WERI-Rb-1 (cell line): ENCODE measurements at places on chromosomes 7 and 10.

GRCh38 chr7:108529341-108529740 is 3.4 kb upstream of the PNPLA8 start:
- DNase-seq = no peak

DNA sequence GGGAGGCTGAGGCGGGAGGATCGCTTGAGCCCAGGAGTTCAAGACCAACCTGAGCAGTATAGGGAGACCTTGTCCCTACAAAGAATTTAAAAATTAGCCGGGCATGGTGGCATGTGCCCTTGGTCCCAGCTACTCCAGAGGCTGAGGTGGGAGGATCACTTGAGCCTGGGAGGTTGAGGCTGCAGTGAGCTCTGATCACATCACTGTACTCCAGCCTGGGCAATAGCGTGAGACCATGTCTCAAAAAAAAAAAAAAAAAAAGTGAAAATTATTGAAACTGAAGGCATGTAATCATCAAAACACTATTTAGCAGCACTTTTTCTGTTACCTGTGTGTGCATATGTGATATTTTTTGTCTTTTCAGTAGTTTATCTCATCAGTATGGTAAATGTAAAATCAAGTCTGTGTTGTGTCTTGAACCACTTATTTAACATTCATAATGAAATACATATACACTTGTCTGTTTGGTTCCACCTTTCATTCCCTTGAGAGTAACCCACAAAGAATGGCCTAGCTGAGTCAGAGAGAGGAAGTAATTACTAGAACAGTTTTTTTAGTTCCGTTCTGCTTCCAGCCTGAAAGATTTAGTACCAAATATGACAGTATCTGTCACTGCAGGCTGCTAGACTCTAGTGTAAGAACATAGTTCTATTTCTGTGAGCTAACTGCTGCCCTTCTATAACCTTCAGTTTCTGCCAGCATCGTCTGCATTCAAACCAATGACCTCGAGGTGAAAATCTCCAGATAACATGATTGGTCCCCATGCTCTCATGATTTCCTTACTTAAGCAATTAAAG is 68.6 kb downstream of the MMRN2 start:
- no peak for DNase-seq

DNA sequence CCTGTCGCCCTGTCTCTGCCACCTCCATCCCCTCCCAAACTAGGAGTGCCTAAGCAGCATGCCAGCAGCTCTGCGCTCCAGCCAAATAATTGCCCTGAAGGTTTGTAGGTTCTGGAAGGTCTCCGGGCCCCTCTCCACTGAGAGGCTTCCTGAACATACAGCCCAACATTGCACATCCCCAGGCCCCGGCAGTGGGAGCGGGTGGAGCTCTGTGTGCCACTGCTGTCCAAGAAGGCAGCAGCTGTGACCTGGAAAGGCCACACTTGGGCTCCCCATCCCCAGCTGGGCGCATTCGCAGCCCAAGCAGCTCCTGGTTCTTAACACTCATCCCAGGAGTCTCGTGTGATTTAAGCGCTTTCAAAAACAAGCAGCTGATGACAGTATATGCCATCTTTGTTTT is 95.7 kb downstream of the COL13A1 start:
- no peak for DNase-seq

- no peak for DNase-seq
Observed at GRCh38 chr7:99042957-99043356, 101.0 kb downstream of the SMURF1 start.

DNA sequence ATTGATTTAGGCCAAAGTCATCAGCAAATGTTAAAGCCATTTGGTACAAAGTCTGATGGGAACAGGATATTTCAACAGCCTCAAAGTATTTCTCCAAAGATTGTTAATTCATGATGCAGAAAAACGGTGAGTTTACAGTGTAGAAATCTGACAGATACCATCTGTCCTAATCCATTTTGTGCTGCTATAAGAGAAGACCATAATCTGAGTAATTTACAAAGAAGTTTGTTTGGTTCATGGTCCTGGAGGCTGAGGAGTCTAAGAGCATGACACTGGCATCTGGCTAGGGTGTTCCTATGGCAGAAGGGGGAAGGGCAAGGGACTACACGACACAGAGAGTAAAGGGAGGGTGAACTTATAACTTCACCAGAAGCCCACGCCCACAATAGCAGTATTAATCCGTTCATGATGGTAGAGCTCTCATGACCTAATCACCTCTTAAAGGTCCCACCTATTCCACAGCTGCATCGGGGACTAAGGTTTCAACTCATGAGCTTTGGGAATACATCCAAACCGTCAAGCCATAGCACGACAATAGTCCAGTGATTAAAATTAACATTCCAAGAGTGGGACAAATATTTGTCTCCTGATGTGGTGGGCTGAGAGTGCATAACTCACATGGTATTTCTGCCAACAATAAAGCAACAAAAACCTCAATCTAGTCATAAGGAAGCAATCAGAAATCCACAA is 298.6 kb upstream of the AKR1E2 start:
- DNase-seq = no peak

DNA sequence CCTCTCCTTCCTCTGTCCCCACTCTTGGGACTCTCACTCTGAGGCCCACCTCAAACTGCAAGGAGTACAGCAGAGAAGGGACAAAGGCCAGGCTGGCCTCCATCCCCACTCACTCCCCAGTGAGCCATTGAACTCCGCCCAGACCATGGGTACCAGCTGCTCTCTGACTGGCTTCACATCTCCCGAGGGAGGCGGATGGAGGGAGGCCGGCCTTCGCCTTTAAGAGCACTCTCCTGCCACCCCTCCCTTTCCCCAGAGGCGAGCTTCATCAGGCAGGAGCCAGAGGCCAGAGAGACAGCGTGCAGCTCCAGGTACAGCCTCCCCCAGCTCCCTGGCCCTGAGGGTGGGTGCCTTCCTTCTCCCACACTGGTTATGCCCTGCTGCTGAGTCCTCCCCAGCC is 1.8 kb upstream of the LDB3 start:
- DNase-seq = no peak

- no peak for DNase-seq
Observed at GRCh38 chr10:32271617-32272016, 75.3 kb downstream of the EPC1 start.

GRCh38 chr10:114772496-114773196 is 48.9 kb upstream of the FHIP2A start:
- no peak for DNase-seq

DNA sequence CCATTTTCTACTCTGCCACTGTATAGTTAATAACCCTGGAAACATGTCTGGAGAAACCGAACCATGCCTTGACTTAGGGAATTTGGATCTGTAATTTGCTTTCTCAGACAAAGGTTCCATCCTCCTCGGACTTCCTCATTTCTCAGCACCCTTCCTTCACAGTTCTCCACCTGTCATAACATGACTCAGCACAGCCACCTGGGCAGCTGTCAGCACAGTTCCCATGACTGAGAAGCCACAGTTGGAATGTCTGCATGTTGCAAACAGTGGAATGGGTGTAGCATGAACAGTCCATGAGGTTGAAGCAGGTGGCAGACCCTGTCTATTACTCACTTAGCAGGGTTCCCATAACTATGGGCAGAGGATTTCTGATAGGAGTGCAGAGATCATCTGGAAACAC is 634 bp upstream of the OR9A4 start:
- no peak for DNase-seq
